ENCODE measurements at places on chromosomes 5 and 9. TPM values are rescaled to one million over a fixed set of nuclear protein-coding genes. Genes with fewer than 3 reads are reported as not detected.

Gene ISL1
- total RNA-seq: 6.4 TPM

Gene PCDHB12
- 1.2 TPM for total RNA-seq

Gene SEMA6A
- 101 TPM for total RNA-seq

Gene CCDC192
- not detected for total RNA-seq

Gene MCTP1
- 2.8 TPM for total RNA-seq

- DNase-seq: no peak
- no peaks in the 10 kb centered on the region for H3K27me3 ChIP-seq
- no peaks in the 10 kb centered on the region for H3K4me1 ChIP-seq
- no peak overlapping the region for H3K27ac ChIP-seq
- no peak overlapping the region for H3K4me3 ChIP-seq
Observed at GRCh38 chr5:143041-143440, 48.3 kb upstream of the LRRC14B start.

DNA sequence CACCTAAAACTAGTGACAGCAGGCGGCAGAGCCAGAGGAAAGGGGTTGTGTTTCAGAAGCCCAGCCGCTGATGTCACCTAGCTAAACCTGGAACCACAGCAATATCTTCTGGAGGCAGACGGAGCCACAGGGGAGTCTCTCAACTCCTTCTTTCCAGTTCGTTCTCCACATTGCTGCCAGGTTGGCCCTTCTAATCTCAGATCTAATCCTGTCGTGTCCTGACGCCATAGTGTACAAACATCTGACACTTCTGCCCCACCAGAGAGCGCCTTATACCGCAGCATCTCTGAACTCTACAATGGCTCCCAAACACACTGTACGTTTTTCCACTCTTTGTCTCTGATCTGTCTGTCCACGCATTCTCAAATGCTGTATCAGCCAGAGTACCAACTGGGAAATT lies 240.0 kb downstream of the SMARCA2 start:
- H3K36me3 ChIP-seq: peaks cover 22% of the 10 kb centered on the region
- DNase-seq: no peak
- H3K27me3 ChIP-seq: no peaks in the 10 kb centered on the region
- H3K4me3 ChIP-seq: no peak overlapping the region

- H3K36me3 ChIP-seq: no peaks in the 10 kb centered on the region
- H3K4me1 ChIP-seq: peaks cover 4% of the 10 kb centered on the region
- DNase-seq: no peak
Observed at GRCh38 chr5:74239261-74239660, 401.3 kb downstream of the ENC1 start.

GRCh38 chr5:113371721-113372196 lies 63.0 kb downstream of the TSSK1B start:
- no peak for DNase-seq
- peaks cover 4% of the 10 kb centered on the region for H3K27me3 ChIP-seq
- no peaks in the 10 kb centered on the region for H3K36me3 ChIP-seq
- no peak overlapping the region for H3K27ac ChIP-seq

DNA sequence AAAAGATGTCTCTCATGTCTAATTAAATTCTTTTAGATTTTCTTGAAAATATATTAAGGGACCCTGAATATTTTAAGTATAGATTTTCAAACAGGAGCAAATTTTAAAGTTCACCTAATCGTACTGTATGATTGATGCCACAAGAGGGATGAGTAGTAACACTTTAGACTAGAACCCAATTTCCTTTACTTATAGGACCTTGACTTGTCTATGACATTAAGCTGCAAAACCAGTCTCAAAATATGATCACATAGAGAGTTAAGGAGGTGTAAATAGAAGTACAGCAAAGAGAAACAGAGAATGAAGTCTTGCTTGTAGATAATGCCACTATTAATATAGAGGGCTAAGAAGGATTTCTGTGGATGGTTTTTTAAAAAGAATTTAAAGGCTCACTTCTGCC lies 312.9 kb upstream of the PRR16 start:
- H3K36me3 ChIP-seq: no peaks in the 10 kb centered on the region
- H3K27me3 ChIP-seq: no peaks in the 10 kb centered on the region
- H3K4me3 ChIP-seq: no peak overlapping the region
- DNase-seq: no peak

DNA sequence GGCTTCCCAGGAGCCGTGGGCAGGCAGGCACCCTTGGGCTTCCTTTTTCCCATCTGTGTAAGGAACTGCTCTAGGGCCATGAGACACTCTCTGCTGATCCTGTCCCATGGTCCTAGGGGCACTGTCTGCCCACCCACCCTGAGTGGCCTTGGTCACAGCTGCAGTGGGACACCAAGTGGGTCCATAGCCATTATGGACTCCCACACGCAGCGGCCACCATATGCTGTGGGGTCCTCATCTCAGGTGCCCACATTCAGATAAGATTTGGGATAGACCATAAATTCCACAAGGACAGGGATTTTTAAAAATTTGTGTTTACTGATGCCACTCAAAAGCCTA lies 180.8 kb downstream of the AUH start:
- no peaks in the 10 kb centered on the region for H3K36me3 ChIP-seq
- no peaks in the 10 kb centered on the region for H3K4me1 ChIP-seq
- H3K4me3 ChIP-seq: no peak overlapping the region
- H3K27ac ChIP-seq: no peak overlapping the region
- no peak for DNase-seq

DNA sequence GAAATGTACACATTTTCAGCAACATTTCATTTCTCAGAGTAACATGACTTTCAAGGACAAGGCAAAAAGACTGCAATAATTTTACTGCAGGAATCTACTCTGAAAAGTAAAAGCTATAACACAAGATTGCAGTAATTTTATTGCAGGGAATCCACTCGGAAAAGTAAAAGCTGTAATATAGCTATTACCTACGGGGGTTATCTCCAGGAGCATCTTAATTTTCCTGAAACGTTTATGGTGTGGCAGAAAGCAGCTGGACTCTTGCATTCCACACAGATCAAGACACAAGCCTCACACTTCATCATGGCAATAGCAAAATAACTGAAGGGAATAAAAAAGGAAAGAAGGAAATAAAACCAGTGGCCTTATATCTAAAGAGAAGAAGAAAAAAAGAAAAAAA lies 171.2 kb downstream of the TSSK1B start:
- H3K4me3 ChIP-seq: no peak overlapping the region
- no peak for DNase-seq

DNA sequence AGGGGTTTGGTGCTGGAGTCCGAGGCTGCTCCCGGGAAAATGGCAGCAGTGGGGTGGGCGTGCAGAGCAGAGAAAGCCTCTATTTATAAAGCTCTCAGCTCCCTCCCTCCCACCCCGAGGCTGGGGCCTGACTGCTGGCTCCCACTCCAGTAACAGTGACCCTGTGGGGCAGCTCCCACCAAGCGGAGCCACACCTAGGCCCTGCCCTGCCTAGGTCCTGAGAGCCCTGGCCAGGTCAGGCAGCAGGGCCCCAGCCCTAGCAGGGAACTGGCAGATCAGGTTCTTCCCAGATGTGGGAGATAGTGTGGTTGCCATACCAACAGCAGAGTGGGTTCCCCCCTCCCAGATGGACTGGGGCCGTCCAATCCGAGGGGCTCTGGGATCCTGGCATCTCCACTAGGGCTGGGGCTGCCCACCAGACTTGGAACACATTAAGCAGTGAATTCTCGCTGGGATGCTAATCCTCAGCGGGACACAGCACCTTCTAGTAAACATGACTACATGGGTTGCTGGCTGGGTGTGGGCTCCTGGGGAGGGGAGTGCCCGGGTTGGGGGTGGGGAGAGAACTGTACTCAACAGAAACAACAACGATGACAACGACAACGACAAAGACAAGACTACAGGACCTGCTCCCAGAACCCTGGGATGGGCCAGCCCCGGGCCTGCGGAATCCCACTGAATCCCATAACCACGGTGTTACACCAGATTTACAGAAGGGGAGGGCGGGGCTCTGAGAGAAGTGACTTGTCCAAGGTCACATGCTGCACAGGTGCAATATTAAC lies 1.5 kb downstream of the SH3GLB2 start:
- peak overlapping the region; percentile 77 for H3K4me3 ChIP-seq
- no peaks in the 10 kb centered on the region for H3K4me1 ChIP-seq
- H3K27ac ChIP-seq: peak overlapping the region; percentile 32

DNA sequence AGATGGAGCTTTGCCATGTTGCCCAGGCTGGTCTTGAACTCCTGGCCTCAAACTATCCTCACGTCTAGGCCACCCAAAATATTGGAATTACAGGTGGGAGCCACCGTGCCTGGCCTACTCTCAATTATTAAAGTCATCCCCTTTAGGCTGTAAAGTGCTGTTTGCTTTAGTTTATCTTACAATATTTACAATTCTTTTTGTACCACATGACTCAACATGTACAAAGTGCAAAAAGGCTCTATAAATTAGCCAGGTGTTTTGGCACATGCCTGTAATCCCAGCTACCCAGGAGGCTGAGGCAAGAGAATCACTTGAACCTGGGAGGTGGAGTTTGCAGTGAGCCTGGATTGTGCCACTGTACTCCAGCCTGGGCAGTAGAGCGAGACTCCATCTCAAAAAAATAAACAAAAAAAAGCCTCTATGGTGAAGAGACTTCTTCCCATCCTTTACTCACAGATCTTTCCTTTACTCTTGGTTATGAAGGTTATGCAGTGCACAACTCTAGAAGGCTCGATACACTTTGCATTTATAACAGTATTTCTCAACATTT lies 28.5 kb upstream of the MLLT3 start:
- no peaks in the 10 kb centered on the region for H3K36me3 ChIP-seq
- H3K27ac ChIP-seq: no peak overlapping the region
- H3K4me3 ChIP-seq: no peak overlapping the region
- no peaks in the 10 kb centered on the region for H3K4me1 ChIP-seq

DNA sequence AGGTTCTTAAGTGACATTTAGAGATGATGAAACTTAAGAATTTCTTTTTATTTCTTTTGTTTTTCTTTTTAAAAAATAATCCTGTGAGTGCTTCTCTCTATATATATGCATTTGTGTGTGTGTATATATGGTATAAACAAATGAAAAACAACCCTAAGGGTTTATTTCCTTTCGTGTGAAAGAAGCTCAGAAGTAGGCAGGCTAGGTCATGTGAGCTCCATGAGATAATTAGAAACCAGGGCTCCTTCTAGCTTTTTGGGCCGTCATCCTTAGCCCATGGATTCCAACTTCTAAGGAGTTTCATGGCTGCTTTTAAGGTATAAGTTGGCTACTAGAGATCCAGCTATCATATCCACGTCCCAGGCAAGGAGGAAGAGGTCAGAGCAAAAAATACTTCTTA lies 11.2 kb downstream of the C9orf43 start:
- H3K27ac ChIP-seq: no peak overlapping the region
- peaks cover 4% of the 10 kb centered on the region for H3K27me3 ChIP-seq
- no peak overlapping the region for H3K4me3 ChIP-seq
- no peaks in the 10 kb centered on the region for H3K4me1 ChIP-seq

GRCh38 chr5:145104106-145104505 lies 731.0 kb downstream of the PRELID2 start:
- no peak overlapping the region for H3K4me3 ChIP-seq
- no peak for DNase-seq
- no peaks in the 10 kb centered on the region for H3K27me3 ChIP-seq
- H3K27ac ChIP-seq: no peak overlapping the region
- no peaks in the 10 kb centered on the region for H3K36me3 ChIP-seq

- H3K36me3 ChIP-seq: no peaks in the 10 kb centered on the region
- H3K4me3 ChIP-seq: peak within 1 kb of the TSS; percentile 77
- peaks cover 41% of the 10 kb centered on the region for H3K27me3 ChIP-seq
Observed at GRCh38 chr5:168528521-168529373, at the start of gene FBLL1. Gene FBLL1 (plus strand): TSS chr5:168529305. CDS start chr5:168529505, 200 bp downstream.

Measured in endodermal cell (in vitro differentiated cells).